Subcutaneous adipose tissue (tissue), 4 donors: ENCODE measurements at places on chromosomes 4 and X. TPM values are rescaled to one million over a fixed set of nuclear protein-coding genes. Genes with fewer than 3 reads are reported as not detected.

GNRHR gene
- total RNA-seq: not detected

TMPRSS11D gene
- total RNA-seq: not detected

MAGEA8 gene
- total RNA-seq: not detected

TEX13A gene
- not detected for total RNA-seq

RASL11B gene
- not detected for total RNA-seq

TEC gene
- total RNA-seq: 4.4 TPM

ARHGAP6 gene
- 24.9 TPM for total RNA-seq

PTCHD1 gene
- 0.51 TPM for total RNA-seq

MAPK10 gene
- total RNA-seq: 30.6 TPM
